ENCODE measurements at places on chromosomes 6 and 20.
A peak's percentile ranks its signal among the peaks of the same experiment; 100 is the strongest.

DNA sequence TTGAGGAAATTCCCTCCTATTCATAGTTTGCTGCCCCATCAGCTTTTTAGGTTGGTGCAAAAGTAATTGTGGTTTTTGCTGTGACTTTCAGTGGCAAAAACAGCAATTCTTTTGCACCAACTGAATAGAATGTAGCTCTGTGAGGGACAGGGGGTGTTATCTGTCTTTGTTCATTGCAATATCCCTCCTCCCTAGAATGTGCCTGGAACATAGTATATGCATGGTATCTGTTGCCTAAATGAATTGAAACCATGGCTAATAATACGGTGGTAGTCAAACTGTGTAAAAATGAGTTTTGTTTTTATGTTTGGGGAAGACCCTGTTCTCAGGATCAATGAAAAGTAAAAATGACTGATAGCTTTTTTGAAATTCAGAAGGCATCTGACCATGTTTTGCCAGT, 45.1 kb downstream of the SCAND1 start:
- DNase-seq = no peak

DNA sequence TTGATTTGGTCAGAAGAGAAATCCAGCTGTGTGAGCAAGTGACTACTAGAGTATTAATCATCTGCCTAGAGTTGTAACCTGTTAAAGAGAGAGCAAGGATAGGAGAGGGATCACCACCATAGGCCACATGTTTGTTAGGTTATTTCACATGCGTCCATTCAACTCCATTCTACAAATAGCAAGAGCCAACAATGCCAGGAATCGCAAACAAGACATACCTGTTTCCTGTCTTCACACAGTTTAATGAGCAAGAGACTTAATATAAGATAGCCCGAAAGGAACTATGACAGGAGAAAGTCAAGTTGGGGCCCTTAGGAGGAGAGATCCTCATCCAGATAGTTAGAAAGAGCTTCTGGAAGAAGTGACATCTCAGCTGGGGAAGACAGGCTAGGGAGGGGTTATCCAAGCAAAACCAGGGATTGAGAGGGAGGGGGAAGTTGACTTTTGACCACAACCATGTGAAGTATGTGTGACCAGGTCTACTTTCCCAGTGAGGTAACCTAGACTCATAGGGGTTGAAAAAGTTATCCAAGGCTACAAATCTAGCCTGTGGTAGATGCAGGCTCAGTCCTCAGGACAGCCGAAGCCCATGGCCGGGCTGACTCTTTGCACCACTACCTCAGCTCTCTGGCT, 147.4 kb downstream of the ALDH8A1 start:
- no peak for DNase-seq

- DNase-seq = peak; percentile 77
Observed at GRCh38 chr6:143536461-143536865, 24.9 kb upstream of the FUCA2 start.

GRCh38 chr6:79808921-79809320, 138.4 kb downstream of the ELOVL4 start:
- DNase-seq = no peak

GRCh38 chr20:58754584-58754983, 62.0 kb downstream of the NPEPL1 start:
- DNase-seq = no peak

GRCh38 chr20:38883081-38883980, 42.9 kb upstream of the FAM83D start:
- no peak for DNase-seq

GRCh38 chr6:33192671-33193602, 670 bp upstream of the COL11A2 start:
- DNase-seq = peak; percentile 64

DNA sequence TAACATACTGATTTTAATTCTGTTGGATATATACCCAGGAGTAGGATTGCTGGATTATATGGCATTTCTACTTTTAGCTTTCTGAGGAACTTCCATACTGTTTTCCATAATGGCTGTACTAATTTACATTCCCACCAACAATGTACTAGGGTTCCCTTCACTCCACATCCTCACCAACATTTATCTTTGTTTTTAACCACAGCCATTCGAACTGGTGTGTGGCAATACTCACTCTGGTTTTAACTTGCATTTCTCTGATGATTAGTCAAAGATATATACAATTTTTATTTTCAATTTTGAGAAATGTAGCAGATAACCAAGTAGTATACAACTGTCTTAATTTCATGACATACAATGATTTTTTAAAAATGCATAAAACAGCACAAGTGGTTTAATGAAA, 30.3 kb upstream of the ADGRG6 start:
- no peak for DNase-seq

- DNase-seq = no peak
Observed at GRCh38 chr20:7608250-7608649, 332.0 kb downstream of the HAO1 start.

DNA sequence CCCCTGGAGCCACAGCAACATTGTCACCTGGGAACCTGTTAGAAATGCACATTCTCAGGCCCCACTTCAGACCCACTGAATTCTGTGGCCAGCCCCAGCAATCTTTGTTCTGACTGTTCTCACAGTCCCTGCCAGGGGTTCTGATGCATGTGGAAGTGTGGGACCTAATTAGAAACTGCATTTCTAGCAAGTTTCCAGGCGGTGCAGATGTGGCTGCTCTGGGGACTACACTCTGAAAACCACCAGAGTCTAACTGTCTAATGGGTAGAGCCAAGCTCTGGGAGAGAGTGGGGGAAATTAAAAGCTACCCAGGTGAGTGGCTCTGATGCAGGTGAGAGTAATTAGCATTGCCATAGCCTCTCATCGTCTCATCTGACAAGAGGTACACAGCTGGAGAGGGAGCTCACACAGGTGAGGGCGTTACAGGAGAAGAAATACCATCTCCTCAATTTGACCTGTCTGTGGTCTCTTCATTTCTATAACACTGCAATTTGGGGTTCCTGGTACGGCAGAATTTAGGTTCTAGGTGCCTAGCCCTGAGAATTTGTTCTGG, 66.0 kb downstream of the SNX5 start:
- no peak for DNase-seq

DNA sequence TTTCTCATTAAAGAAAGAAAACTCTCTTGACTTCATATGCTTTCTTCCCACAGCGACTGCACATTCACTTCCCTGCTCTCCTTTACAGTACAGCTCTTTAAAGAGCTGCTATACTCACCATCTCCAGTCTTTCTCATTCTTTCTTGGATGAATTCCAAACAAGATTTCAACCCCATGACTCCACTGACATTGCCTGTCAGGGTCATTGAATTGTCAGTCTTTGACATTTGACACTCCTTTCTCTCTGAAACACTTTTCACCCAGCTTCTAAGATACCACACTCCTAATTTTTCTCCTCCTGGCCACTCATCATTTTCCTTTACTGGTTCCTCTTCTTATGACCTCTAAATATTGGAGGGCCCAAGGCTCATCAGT, 811 bp upstream of the ARMH2 start:
- no peak for DNase-seq

DNA sequence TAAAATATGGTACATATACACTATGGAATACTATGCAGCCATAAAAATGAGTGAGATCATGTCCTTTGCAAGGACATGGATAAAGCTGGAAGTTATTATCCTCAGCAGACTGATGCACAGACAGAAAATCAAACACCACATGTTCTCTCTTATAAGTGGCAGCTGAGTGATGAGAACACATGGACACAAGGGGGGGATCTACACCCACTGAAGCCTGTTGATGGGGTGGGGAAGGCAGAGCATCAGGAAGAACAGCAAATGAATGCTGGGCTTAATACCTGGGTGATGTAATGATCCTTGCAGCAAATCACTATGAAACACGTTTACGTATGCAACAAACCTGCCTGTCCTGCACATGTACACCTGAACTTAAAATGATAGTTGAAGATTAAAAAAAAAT, 71.3 kb downstream of the MANEA start:
- DNase-seq = no peak

- no peak for DNase-seq
Observed at GRCh38 chr20:17704589-17705317, 5.0 kb downstream of the BANF2 start.

GRCh38 chr6:151098166-151098565, 141.6 kb upstream of the AKAP12 start:
- no peak for DNase-seq

DNA sequence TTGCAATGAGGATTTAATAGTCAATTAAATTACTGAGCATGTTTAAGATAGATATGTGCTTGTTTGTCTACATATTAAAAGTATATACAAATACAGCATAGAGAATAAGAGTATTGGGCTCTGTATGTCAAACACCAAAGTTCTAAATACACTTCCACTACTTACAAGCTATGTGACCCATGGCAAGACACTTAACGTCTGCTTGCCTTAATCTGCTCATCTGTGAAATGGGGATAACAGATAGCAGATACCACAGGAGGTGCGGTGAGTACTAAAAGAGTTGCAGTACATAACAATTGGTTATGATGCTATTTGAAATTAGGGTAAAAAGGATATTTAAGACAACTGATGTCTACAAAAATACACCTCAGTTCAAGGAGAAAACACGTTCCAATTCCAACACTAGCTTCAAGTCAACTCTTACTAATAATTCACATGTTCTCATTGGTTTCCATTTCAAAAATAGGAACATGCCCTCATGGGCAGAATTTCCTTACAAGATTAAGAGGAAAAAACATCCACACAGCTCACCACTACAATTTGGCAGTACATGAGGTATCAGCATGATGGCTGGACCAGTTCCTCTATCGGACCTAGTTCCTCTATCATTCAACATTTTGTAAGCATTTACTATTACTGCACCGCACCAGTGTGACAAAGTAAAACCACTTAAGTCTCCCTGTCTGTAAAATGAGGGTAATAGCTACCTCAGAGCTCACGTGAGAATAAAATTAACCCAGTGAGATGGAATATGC, 101.1 kb downstream of the SMLR1 start:
- no peak for DNase-seq

DNA sequence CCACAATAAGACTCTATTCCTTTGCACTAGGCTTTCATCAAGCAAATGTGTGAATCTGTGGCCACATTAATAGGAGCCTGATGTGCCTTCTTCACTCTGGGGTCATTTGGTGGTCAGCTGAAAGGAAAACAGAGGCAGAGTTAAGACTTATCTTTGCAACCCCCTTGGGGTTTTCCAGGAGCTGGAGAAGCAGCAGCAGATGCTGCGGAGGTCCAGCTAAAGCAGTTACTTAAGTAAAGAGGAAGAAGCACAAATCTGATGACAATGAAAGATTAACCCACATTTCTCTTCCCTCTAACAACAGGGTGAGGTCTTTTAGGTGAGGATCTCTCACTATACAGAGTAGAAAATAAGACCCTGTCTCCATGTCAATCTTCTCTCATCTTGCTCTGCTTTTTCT, 45.4 kb upstream of the QKI start:
- no peak for DNase-seq

- no peak for DNase-seq
Observed at GRCh38 chr6:134287859-134288537, 29.9 kb downstream of the SGK1 start.

DNA sequence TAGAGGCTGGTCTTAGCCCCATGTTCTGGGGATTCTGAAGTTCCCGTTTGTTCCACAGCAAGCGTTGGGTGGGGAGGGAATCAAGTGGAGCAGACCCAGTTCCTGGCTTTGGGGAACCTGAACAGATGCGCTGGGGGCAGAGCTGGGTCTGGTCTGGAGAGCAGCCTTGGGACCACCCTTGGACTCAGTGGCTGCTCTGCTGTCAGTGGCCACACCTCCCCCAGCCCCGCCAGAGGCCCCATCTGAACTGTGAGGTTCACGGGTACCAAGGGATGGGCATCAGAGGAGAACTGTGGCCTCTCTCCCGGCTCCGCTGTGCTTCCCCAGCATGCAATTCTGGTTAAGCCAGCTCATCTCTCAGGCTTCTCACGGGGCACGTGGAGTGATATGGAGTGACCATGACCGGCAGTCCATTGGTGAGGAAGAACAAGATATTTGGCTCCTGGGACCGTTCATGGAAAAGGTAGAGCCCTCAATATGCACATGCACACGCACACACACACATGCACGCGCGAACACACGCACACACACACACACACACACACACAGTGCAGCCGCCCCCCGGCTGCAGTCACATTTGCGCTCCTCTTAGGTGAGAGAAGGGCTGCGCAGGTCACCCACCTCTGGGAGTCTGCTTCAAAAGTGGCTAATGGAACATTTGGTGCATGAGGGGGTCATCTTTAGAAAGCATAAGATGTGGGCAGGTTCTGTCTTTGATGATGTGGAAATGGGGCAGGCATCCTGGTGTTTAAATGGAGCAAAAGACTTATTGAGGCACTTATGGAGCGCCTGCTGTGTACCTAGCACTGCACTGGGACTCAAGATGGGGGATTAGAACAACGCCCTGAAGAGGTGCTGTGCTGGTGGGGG, 6.0 kb downstream of the DLGAP4 start:
- DNase-seq = no peak

DNA sequence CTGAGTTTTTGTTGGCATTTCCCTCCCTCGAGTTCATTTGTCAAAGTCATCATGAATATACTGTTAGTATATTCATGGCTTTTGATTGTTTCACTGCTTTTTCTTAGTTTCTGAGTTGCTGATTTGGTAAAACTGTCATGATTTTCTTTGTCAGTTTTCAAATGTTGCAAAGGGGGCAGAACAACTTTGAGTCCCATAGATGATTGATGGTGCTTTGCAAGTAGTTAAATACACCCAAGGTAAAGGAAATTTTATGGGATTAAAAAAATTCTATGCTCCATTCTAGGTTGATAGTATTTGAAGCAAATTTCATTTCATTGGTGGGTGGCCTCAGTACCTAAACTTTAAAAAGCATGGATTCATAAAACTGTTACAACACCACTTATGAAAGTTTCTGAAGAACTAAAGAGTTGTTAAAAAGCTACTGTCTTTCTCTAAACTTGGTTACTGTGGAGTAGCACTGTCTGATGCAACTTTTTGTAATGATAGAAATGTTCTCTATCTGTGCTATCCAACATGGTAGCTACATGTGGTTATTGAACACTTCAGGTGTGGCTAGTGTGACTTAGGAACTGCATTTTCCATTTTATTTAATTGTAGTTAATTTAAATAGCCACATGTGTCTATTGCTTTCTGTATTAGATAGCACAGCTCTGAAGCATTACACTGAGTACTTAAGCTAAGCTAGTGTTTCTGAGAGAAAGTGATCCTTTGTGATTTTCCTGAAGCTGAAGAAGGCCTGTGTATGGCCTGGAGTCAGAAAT, 153.6 kb downstream of the ZFAND3 start:
- no peak for DNase-seq

- DNase-seq = no peak
Observed at GRCh38 chr6:25660512-25660911, 8.5 kb downstream of the SCGN start.

GRCh38 chr20:38833154-38833856, 27.8 kb downstream of the PPP1R16B start:
- DNase-seq = no peak

- no peak for DNase-seq
Observed at GRCh38 chr20:24998121-24998520, 5.6 kb upstream of the APMAP start.

Data from right kidney (tissue), 9 donors.